Liver (tissue), 10 donors: ENCODE measurements at places on chromosomes 2 and 18.

- H3K4me1 ChIP-seq, result no peaks in the 10 kb centered on the region
- DNase-seq, result no peak
- no peak overlapping the region for H3K4me3 ChIP-seq
- H3K36me3 ChIP-seq, result no peaks in the 10 kb centered on the region
Observed at GRCh38 chr2:110909501-110909900, 177.1 kb downstream of the ACOXL start.

GRCh38 chr2:148642891-148643416 is 1.6 kb upstream of the EPC2 start:
- DNase-seq, result no peak
- no peaks in the 10 kb centered on the region for H3K36me3 ChIP-seq
- no peak overlapping the region for H3K4me3 ChIP-seq
- no peaks in the 10 kb centered on the region for H3K27me3 ChIP-seq

DNA sequence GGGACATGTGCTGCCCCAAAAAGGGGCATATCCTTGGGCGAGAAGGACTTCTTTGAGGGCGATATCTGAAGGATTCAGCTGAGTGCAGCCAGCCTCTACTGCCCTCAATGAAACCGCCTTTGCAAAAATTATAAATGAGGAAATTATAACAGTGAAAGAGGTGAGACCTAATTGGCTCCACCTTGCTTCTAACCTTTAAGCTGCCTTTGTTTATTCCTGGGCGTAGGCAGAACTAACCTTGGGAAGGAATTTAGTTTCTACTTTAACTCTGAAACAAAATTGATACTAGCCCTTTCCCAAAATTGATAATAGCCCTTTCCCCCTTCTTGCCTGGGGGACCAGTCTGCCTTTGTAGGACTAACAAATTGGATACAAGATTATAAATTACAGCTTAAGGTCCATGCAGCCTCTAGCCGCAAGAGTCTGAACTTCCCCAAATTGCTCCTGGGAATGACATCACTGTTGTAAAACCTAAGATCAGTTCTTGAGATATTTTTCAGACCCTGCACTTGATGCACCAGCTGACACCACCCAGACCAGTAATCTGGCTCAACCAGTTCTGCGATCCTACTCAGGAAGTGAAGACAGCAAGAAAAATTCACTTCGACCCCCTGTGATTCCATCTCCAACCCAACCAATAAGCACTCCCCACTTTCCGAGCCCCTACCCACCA is 36.0 kb upstream of the ASAP2 start:
- no peaks in the 10 kb centered on the region for H3K4me1 ChIP-seq
- H3K4me3 ChIP-seq, result no peak overlapping the region
- no peaks in the 10 kb centered on the region for H3K27me3 ChIP-seq
- DNase-seq, result no peak
- H3K27ac ChIP-seq, result no peak overlapping the region

GRCh38 chr2:13821255-13821880 is 811.1 kb upstream of the LRATD1 start:
- H3K27me3 ChIP-seq, result no peaks in the 10 kb centered on the region
- no peaks in the 10 kb centered on the region for H3K36me3 ChIP-seq
- H3K4me1 ChIP-seq, result no peaks in the 10 kb centered on the region
- no peak overlapping the region for H3K4me3 ChIP-seq
- no peak for DNase-seq
- no peak overlapping the region for H3K27ac ChIP-seq

DNA sequence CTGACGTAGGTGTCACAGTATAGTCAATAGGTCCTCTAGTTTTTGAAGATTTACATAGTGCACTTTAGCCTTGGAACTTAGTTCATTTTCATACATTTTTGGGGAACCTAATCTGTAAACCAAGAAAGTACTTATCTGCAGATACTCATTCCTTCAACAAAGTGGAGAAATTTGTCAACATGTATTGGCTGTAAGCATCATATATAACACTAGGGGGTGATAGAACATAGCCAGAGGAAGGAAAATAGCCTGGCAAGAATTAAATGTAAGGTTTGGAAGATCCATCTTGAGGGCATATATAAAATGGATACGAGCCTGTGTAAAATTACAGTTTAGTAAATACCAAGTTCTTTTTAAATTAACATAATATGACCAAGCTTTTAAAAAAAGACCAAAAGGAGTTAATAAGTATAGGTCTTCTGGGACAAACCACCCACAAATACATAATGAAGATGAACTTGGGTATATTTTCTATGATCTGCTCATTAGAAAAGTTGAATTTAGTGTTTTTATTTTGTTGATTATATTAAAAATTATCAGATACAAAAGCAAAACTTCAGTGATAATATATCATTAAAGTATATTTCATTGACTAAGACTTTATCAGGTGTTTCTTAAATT is 18.2 kb downstream of the RPL37A start:
- no peaks in the 10 kb centered on the region for H3K36me3 ChIP-seq
- no peaks in the 10 kb centered on the region for H3K27me3 ChIP-seq
- DNase-seq, result no peak
- H3K27ac ChIP-seq, result no peak overlapping the region
- no peak overlapping the region for H3K4me3 ChIP-seq

- no peak for DNase-seq
- H3K36me3 ChIP-seq, result no peaks in the 10 kb centered on the region
- H3K4me3 ChIP-seq, result no peak overlapping the region
- H3K4me1 ChIP-seq, result no peaks in the 10 kb centered on the region
- no peak overlapping the region for H3K27ac ChIP-seq
Observed at GRCh38 chr2:219030177-219030940, 11.0 kb downstream of the CFAP65 start.

DNA sequence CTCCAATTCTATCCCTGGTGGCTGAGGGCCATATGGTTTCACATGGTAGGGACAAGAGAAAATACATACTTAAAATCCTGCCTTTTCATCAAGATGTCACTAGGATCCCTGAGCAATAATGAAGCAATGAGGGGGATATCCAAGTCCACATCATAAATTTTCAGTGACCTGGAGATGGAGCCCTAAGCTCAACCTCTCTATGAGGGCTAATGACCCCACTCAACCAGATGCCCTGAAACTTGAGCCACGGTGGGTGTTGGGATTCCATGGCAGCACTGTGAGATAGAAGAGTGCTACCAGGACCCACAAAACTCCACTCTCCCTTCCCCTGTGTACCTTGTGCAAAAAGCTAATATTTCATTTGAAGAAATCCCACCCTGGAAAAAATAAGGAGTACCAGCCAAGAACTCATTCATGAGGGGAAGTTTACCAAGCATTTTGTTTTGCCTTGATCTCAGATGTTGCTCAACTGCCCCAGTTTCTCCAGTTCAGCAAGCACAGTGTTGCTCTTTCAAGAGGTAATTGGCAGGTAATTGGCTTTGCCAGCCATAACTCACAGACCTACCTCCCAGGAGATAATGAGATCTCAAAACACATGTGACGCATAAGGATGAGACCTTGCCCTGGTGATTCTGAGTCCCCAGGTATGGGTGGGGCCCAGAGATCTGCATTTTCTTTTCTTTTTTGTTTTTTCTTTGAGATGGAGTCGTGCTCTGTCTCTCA is 51.0 kb upstream of the TTC39C start:
- peaks cover 24% of the 10 kb centered on the region for H3K4me1 ChIP-seq
- no peaks in the 10 kb centered on the region for H3K36me3 ChIP-seq
- DNase-seq, result no peak
- no peaks in the 10 kb centered on the region for H3K27me3 ChIP-seq
- H3K4me3 ChIP-seq, result no peak overlapping the region

DNA sequence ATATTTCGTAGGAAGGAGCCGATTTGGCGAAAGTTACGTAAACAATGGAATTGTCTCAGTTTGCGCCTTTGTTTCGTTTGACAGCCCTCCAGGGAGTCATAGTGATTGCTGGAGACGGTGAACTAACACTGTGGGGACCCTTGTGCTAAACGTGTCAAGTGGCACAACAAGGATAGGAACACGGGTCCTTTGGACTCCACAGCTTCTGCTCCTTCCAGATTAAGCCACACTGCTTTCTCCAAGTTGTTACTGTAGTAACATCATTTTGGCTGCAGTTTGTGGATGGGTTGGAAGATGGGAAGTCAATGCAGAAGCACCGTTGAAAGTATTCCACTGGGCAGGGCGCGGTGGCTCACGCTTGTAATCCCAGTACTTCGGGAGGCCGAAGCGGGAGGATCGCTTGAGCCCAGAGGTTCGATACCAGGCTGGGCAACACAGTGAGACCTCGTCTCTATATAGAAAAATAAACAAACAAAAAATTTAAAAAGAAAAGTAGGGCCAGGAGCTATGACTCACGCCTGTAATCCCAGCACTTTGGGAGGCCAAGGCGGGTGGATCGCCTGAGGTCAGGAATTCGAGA is 636 bp upstream of the IMMT start:
- peak overlapping the region; percentile 65 for H3K4me3 ChIP-seq
- H3K27ac ChIP-seq, result peak overlapping the region; percentile 98
- peaks cover 42% of the 10 kb centered on the region for H3K4me1 ChIP-seq

DNA sequence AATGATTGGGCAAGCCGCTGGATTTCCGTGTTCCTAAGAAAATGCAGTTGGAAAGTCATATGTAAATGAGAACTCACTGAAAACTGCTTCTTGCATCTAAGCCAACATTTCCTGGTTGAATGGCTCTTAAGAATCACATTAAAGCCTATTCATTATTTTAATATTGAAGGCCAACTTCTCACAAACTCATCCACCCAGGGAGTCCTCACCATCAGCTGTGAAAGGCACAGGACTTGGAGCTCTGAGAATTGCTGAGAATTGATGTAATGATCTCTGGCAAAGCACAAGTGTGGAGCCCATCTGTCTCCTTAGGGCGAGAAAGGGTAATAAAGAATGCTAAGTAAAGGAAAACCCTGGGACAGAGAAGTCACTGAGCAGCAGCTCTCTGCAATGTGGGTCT is 55.9 kb upstream of the APCDD1 start:
- H3K4me3 ChIP-seq, result no peak overlapping the region
- no peak for DNase-seq
- no peaks in the 10 kb centered on the region for H3K36me3 ChIP-seq
- no peak overlapping the region for H3K27ac ChIP-seq
- H3K27me3 ChIP-seq, result no peaks in the 10 kb centered on the region

DNA sequence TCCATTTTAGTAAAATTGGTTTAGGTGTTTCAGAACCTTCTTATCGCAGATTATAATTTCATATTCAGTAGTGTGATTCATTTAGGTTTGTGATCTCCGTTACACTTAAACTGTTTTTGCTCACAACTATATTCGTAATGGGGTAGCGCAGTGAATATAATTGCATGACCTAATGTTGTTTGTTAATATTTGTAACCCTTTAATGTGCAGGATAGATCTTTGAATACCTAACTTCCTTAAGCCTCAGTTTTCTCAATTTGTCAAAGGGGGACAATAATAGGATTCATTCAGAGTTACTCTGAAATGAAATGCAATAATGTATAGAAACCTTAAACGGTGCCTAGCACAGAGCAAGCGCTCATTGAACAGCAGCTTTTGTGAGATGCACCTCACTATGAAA is 558 bp upstream of the ZDBF2 start:
- H3K27ac ChIP-seq, result no peak overlapping the region
- peaks cover 9% of the 10 kb centered on the region for H3K4me1 ChIP-seq
- no peak for DNase-seq
- no peaks in the 10 kb centered on the region for H3K36me3 ChIP-seq

GRCh38 chr2:150478200-150478974 is 9.1 kb downstream of the RND3 start:
- DNase-seq, result no peak
- H3K4me3 ChIP-seq, result no peak overlapping the region
- H3K27me3 ChIP-seq, result no peaks in the 10 kb centered on the region
- peaks cover 6% of the 10 kb centered on the region for H3K36me3 ChIP-seq

GRCh38 chr18:3304832-3305231 is 42.9 kb downstream of the MYL12B start:
- H3K27ac ChIP-seq, result no peak overlapping the region
- no peaks in the 10 kb centered on the region for H3K36me3 ChIP-seq
- no peaks in the 10 kb centered on the region for H3K27me3 ChIP-seq
- no peak for DNase-seq
- no peaks in the 10 kb centered on the region for H3K4me1 ChIP-seq

- H3K36me3 ChIP-seq, result no peaks in the 10 kb centered on the region
- no peak overlapping the region for H3K27ac ChIP-seq
- no peak for DNase-seq
- no peak overlapping the region for H3K4me3 ChIP-seq
- no peaks in the 10 kb centered on the region for H3K4me1 ChIP-seq
- H3K27me3 ChIP-seq, result no peaks in the 10 kb centered on the region
Observed at GRCh38 chr2:108189316-108189715, 50.5 kb upstream of the SULT1C3 start.

GRCh38 chr2:132429941-132430573 is 13.5 kb downstream of the GPR39 start:
- no peak overlapping the region for H3K4me3 ChIP-seq

DNA sequence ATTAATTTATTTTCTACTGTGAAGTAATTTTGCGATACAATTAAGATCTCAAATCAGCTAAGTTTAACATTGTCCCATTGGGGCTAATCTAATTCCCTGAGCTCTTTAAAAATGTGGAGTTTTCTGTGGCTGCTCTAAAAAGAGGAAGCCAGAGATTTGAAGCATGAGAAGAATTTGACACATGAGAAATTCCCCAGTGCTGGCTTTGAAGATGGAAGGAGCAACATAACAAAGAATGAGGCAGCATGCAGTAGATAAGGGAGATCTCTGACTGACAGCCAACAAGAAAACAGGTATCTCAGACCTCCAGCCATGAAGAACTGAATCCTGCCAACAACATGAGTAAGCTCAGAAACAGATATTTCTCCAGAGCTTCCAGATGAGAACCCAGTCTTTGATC is 308.4 kb downstream of the ZNF804A start:
- H3K27me3 ChIP-seq, result no peaks in the 10 kb centered on the region
- no peak overlapping the region for H3K27ac ChIP-seq
- no peaks in the 10 kb centered on the region for H3K4me1 ChIP-seq
- no peak overlapping the region for H3K4me3 ChIP-seq
- DNase-seq, result no peak

DNA sequence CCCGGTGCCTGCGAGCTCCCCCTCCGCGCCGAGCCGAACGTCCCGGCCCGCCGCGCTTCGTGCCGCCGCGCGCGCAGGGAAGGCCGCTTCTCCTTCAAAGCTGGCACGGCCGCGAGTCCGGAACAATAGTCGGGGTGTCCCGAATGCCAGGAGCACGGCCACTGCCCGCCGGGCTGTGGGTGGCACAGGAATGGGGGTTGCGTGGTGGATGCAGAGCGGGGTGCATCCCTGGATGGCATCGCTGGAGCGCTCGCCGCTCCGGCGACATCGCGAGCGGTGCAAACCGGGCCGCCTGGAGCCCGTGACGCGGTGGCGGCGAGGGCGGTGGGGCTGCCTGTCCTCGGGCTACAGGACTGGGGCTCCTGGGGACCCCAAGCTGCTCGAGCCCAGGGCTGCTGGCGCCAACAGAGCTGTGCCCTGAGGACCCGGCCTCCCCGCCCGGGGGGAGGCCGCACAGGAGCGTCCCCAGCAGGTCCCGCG is 1.1 kb upstream of the SATB2 start:
- peak overlapping the region; percentile 99 for H3K4me3 ChIP-seq
- peak overlapping the region; percentile 57 for H3K27ac ChIP-seq
- DNase-seq, result peak; percentile 40
- peaks cover 7% of the 10 kb centered on the region for H3K27me3 ChIP-seq
